ENCODE measurements at places on chromosomes 12 and 14. TPM values are rescaled to one million over a fixed set of nuclear protein-coding genes. Genes with fewer than 3 reads are reported as not detected.

The KRT4 gene
- total RNA-seq: not detected

The ABCC9 gene
- 45.6 TPM for total RNA-seq

The CCDC38 gene
- total RNA-seq: 0.40 TPM

GRCh38 chr12:121162384-121162783 lies 29.7 kb downstream of the P2RX7 start:
- DNase-seq: no peak

GRCh38 chr12:97452839-97453238 lies 9.8 kb upstream of the RMST start:
- no peak for DNase-seq

DNA sequence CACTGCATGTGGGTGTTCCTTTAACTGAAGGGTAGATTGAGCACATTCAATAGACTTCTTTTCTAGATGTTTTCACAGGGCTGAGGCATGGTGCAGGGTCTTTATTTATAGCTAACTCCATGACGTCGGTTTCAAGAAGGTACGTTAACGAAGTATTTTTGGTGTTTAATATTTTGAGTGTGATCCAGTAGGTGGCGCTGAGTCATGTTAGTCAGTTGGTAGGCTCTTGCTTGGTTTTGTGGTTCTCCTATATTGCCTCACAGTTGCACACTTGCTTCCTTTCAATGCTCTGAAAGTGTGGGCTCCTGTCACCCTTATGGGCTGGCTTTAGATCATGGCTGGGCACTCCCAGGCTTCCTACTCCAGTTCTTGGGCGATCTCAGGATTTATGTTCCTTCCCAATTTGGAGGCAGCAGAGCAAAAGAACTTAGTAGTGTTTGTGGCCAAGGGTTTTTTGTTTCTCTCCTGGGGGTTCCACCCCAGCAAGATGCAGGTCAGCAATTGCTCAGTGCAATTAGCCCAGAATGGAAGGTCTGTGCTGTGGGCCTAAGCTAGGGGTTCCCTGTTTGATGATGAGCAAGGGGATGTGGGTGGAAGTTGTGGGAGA lies 471.6 kb upstream of the FOXG1 start:
- DNase-seq: no peak

- no peak for DNase-seq
Observed at GRCh38 chr12:5230156-5230555, 186.5 kb downstream of the KCNA5 start.

DNA sequence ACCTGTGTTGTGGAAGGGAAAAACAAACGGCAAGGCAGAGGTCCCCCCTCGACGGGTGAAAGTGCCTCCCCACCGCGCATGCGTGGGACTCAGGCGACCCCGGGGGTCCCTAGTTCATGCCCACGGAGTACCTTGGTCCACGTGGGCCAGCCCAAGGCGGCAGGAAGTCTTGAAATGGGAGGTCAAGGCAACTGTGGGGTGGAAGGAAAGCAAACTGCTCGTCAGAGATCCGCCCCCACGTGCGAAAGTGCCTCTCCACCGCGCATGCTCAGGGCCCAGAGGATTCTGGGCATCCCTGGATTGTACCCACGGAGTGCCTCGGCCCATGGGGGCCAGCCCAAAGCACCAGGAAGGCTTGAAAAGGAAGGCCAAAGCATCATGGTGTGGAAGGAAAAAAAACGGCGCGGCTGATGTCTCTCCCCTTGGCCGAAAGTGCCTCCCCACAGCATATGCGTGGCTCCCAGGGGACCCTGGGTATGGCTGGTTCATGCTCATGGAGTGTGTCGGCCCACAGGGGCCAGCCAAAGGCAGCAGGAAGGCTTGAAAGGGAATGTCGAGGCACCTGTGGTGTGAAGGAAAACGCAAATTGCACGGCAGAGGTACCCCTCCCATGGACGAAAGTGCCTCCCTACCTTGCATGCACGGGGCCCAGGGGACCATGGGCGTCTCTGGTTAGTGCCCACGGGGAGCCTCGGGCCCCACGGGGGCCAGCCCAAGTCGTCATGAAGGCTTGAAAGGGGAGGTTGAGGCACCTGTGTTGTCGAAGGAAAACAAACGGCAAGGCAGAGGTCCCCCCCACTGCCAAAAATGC lies 369.7 kb downstream of the ALG10 start:
- DNase-seq: peak; percentile 37

DNA sequence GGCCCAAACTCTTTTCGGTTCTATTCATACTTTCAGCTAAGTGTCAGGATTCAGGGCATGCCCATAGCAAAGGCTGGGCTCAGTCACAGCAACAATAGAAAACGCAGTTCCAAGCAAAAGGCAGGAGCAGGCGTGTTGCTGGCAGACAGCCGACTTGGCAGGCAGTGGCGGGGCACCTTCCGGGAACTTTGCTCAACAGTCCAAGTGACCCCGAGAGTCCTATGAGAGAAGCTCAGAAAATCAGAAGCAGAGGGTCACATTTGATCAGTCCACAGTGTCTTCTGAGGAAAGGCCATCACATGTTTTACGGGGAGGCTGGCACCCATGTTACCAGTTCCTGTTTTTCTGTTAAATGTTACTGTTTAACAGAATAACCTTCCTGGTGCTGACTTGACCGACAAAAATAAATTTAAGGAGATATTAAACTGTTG lies 115.0 kb downstream of the DACT1 start:
- peak; percentile 86 for DNase-seq

GRCh38 chr14:53537422-53538315 lies 384.5 kb upstream of the DDHD1 start:
- no peak for DNase-seq

DNA sequence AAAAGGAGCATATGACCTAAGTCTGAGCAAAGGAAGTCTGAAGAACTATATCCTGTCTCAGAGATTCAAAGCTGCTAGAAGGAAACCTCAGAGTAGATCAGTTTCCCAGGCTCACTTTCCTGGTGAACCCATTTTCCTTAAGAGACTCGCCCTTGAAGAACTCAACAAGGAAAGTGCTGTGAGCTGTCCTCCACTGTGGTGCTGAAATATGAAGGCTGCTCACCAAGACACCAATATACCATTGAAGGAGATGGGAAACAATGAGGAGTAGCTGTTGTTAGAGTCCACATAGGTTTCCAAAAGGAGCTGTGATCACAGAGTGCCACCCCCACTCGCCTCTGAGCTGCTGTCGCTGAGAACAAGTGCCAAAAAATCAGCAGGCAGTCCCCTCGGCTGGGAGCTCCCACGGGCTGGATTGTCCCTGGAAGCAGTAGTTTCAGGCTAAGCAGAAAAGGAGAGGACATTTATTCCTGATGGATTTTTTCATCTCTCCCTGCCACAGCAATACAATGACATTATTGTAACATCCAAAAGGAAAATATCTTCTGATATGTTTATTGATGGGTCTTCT lies 282.1 kb downstream of the RPS29 start:
- no peak for DNase-seq

GRCh38 chr12:120798696-120799095 lies 73.1 kb downstream of the ACADS start:
- DNase-seq: no peak

GRCh38 chr14:21026988-21027315 lies 2.1 kb upstream of the NDRG2 start:
- DNase-seq: no peak
